ENCODE measurements at places on chromosomes 2 and 18.

DNA sequence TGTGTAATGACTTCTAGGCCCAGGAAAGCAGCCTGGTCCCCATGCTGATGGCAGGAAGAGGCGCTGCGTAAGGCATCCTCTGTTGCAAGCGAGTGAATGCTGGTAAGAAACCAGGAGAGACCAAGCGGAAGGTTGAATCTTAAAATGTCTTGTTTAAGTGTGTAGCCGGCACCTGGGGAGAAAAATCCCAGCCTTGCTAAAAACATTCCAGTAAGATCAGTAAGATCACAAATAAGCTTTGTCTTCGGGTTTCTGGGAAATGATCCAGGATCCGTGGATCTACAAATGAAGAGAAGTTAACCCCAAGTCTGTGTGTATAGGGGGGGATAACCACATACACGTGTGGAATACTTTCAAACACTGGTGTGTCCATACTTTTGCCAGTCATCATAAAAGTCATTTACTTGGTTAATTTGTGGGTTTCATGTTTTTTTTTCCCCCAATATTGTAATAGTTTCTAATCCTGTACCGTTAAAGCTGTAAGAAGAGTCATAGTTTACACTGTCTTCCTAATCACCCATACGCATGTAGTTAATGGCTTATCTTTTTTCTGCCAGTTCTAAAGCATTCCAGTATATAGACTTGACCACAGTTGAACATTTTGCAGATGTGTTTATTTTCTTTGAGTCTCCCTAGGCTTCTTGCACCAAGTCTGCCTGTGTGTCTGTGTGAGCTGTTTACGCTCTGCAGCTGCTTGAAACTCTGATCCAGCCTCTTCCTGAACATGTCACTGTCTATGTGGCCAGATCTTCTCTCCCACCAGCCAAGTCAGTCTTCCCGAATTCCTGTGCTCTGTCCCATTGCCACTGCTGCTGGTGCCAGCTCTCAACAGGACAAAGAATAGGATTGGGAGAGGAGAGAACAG is 135.9 kb upstream of the ARL4C start:
- no peak for DNase-seq

- DNase-seq = no peak
Measured at GRCh38 chr2:60535685-60536312, 17.7 kb downstream of the BCL11A start.

DNA sequence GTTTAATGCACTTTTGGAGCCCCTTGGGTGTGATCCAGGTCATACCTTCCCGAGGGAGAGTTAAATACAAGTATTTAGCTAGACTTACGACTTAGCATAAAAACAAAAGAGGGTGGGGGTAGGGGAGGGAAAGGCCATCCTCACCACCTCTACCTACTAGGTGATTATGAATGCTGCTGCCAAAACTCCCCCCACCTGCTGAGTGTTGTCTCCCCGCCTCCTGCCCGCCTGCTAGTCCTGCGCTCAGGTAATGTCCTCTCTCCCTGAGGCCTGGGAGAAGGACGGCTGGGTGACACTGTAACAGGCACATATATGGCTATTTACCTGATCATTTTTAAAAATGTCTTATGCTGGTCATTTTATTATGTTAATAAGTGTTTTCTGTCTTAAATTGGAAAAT is 3.0 kb upstream of the NCKAP5 start:
- DNase-seq = no peak

DNA sequence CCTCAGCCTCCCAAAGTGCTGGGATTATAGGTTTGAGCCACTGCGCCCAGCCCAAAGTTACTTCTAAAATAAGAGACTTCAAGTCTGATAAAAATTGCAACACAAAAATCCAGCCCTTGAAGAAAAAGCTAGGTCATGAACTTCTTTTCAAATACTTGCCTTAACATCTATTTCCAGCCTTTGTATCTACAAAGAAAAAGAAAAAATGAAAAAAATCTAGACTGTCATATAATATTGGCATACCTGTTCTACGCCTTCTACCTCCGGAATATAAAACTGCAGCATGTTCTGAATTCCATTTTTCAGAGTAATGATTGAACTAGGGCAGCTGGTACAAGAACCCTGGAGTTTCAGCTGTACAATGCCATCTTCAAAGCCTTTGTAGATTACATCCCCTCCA is 13.1 kb upstream of the GFPT1 start:
- DNase-seq = no peak

DNA sequence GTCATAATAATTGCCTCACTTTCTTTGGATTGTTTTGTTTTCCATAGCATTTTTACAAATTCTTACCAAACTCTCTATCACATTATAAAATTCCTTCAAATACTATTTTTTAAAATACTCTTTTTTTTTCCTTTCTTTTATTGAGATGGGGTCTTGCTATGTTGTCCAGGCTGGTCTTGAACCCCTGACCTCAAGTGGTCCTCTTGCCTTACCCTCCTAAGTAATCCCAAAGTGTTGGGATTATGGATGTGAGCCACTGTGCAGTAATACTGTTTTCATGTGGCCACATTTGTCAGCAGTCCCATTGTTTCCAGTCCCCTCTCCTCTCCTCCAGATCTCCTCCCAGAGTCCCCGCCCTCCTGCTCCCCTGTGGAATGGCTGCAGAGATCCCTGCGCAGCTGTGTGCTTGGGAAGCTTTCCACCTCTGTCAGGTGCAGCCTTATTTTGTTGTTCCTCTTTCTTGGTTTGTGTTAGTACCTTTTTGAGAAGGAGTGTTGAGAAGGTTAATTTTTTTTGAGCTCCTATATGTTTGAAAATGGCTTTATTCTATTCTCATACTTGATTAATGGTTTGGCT is 227.3 kb downstream of the LOXHD1 start:
- DNase-seq = no peak

DNA sequence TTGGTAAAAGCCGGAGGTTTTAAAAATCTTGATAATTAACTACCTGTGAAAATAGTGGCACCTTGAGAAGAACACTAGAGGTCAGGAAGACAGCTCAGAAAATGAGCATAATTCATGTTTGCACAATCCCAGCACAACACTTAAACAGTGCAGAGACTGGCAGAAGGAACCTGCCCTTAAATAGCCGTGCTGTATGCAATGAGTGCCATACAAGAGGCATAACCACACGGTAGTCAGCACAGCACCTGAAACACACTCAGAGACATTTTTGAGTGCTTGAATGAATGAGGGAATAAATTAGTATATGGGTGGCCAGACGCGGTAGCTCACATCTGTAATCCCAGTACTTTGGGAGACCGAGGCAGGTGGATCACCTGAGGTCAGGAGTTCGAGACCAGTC is 164.9 kb downstream of the PAX3 start:
- no peak for DNase-seq

Data from NCI-H2171 treated with DMSO at 0.1 percent for 48 hours (cell line).